Activated naive CD4-positive, alpha-beta T cell treated with anti-CD3 and anti-CD28 coated beads for 36 hours (primary cell): ENCODE measurements at places on chromosomes 6 and 20. TPM values are rescaled to one million over a fixed set of nuclear protein-coding genes. Genes with fewer than 3 reads are reported as not detected.

Gene BNIP5
- total RNA-seq, result not detected

DNA sequence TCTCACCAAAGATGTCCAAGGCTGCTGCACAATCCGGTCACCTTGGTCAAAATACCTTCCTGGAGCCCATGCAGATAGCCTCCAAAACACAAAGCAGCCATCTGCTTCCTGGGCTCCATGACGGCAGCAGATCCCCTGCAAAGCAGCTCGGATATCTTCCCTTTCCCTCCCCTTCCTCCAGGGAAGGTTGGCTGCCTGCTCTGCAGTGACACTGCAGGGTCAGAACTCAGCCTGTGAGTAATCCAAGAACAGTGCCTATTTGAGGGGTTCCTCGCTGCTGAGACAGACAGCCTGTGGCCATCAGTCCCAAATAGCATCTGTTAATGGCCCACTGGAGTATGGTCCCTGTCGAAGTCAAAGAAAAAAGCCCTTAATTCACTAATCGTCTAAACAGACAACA, 270.8 kb downstream of the PREX1 start:
- no peaks in the 10 kb centered on the region for H3K36me3 ChIP-seq
- no peak overlapping the region for H3K4me3 ChIP-seq
- H3K4me1 ChIP-seq, result no peaks in the 10 kb centered on the region
- no peak for DNase-seq

- no peaks in the 10 kb centered on the region for H3K4me1 ChIP-seq
- H3K36me3 ChIP-seq, result no peaks in the 10 kb centered on the region
- H3K27ac ChIP-seq, result no peak overlapping the region
- H3K4me3 ChIP-seq, result no peak overlapping the region
These were observed 93.4 kb upstream of the DEFB112 start for GRCh38 chr6:50143011-50143719.

- no peak overlapping the region for H3K27ac ChIP-seq
- H3K4me3 ChIP-seq, result no peak overlapping the region
- no peak for DNase-seq
- H3K4me1 ChIP-seq, result no peaks in the 10 kb centered on the region
- H3K27me3 ChIP-seq, result no peaks in the 10 kb centered on the region
- no peaks in the 10 kb centered on the region for H3K36me3 ChIP-seq
These were observed 35.1 kb downstream of the EYS start for GRCh38 chr6:65671922-65672321.

GRCh38 chr6:7006515-7007191, 101.1 kb upstream of the RREB1 start:
- H3K4me1 ChIP-seq, result peaks cover 8% of the 10 kb centered on the region
- H3K4me3 ChIP-seq, result no peak overlapping the region
- no peaks in the 10 kb centered on the region for H3K36me3 ChIP-seq
- DNase-seq, result no peak
- H3K27me3 ChIP-seq, result peaks cover 3% of the 10 kb centered on the region

- no peak overlapping the region for H3K4me3 ChIP-seq
- no peaks in the 10 kb centered on the region for H3K36me3 ChIP-seq
- DNase-seq, result peak; percentile 34
These were observed 44.3 kb downstream of the CTCFL start for GRCh38 chr20:57480444-57481160.

DNA sequence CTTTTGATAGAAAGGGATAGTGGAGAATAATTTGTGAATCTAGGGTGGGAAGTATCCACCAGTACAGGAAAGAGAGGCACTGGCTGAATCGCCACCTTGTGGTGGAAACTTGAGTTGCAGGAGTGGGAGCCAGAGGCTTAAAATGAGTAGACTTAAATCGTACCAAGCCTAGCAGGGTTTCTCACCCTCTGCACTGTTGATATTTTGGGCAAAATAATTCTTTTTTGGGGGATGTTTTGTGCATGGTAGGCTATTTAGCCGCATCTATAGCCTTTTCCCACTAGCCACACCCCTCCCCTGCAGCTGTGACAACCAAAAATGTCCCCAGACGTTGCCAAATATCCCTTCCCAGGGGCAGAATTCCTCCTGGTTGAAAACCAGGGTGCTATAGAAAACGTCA, 119.1 kb downstream of the DHX35 start:
- no peaks in the 10 kb centered on the region for H3K4me1 ChIP-seq
- no peaks in the 10 kb centered on the region for H3K36me3 ChIP-seq
- H3K4me3 ChIP-seq, result no peak overlapping the region
- peak; percentile 90 for DNase-seq
- H3K27me3 ChIP-seq, result peaks cover 18% of the 10 kb centered on the region

DNA sequence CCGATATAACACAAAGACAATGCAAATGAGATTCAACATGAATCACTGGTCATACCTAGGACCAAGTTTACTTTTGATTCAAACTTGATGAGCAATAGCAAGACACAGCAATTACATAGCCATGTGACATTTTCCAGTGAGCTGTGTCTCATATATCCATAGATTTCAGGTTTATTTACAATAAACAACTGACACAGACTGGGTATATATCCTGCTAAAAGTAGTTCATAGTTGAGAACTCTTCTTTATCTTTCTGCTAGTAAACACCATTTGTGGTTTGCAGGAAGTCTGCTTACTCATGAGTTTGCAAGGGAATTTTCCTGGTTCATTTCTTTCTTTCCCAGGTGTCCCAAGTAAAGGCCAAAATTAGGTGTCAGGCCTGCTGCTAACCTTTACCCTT, 343.4 kb downstream of the KIF16B start:
- H3K4me3 ChIP-seq, result no peak overlapping the region
- no peaks in the 10 kb centered on the region for H3K4me1 ChIP-seq
- no peak overlapping the region for H3K27ac ChIP-seq
- H3K36me3 ChIP-seq, result no peaks in the 10 kb centered on the region
- no peaks in the 10 kb centered on the region for H3K27me3 ChIP-seq

DNA sequence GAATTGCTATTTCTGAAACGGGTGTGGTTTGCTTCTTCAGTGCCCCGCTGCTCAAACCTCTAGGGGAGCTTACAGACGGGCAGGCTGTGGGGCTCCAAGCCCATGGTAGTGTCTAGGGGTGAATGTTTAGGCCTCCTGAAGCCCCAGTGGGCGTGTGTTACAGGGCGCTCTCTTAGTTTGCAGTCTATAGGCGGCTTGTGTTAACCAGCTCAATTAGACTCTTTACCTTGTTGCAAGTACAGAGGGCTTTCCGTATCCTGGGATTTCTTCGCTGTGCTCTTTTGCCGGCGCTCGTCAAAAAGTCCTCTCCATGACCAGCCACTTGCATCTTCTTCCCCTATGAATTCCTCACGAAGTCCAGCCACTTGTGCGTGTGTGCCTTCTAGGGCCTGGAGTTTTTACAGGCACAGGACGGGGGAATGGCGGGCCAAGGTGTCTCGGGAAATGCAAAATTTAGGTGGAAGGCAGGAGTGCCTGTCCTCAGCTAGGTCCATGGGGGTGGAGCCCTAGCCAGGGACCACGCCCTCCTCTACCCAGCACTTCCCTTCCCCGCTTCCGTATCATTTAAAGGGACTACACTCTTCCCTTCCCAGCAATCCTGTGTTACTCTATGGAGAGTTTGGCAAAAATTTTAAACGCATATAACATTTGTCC, 94.5 kb downstream of the HTR1B start:
- peaks cover 2% of the 10 kb centered on the region for H3K27me3 ChIP-seq
- no peak for DNase-seq
- H3K4me3 ChIP-seq, result no peak overlapping the region
- no peak overlapping the region for H3K27ac ChIP-seq
- no peaks in the 10 kb centered on the region for H3K4me1 ChIP-seq

Gene DCDC2
- not detected for total RNA-seq

Gene TSHZ2
- 34.1 TPM for total RNA-seq

DNA sequence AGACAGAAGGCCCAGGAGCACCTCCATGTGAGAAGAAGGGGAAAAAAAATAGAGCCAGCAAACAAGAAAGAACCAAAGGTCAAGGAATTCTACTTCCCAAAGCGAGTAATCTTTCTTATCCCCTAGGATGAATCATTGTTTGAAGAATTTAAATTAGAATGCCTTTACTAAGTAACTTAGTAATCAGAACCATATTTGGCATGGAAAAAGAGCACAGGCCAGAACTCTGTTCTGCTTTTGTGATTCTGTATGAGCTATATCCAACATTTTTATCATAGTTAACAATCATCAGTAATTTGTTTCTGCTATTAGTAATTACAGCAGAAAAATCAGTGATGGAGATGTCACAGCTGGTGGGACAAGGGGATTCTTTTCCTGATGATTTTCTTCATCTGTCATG, 228.8 kb upstream of the FAM83B start:
- H3K27ac ChIP-seq, result no peak overlapping the region
- no peaks in the 10 kb centered on the region for H3K36me3 ChIP-seq
- DNase-seq, result no peak

- peaks cover 7% of the 10 kb centered on the region for H3K4me1 ChIP-seq
- H3K27ac ChIP-seq, result no peak overlapping the region
- H3K36me3 ChIP-seq, result no peaks in the 10 kb centered on the region
- no peak for DNase-seq
These were observed 79.3 kb upstream of the SHLD1 start for GRCh38 chr20:5670874-5671273.

- H3K4me3 ChIP-seq, result no peak overlapping the region
- no peak for DNase-seq
- H3K4me1 ChIP-seq, result peaks cover 28% of the 10 kb centered on the region
- no peak overlapping the region for H3K27ac ChIP-seq
These were observed 21.8 kb upstream of the PRND start for GRCh38 chr20:4699957-4700356.

GRCh38 chr6:108275976-108276375, 15.1 kb upstream of the SNX3 start:
- no peaks in the 10 kb centered on the region for H3K36me3 ChIP-seq
- no peak overlapping the region for H3K4me3 ChIP-seq
- no peaks in the 10 kb centered on the region for H3K4me1 ChIP-seq
- H3K27me3 ChIP-seq, result no peaks in the 10 kb centered on the region
- H3K27ac ChIP-seq, result no peak overlapping the region

GRCh38 chr6:27761391-27761790, 150.8 kb downstream of the OR2B2 start:
- no peak for DNase-seq
- H3K36me3 ChIP-seq, result peaks cover 1% of the 10 kb centered on the region
- no peak overlapping the region for H3K4me3 ChIP-seq
- peaks cover 28% of the 10 kb centered on the region for H3K4me1 ChIP-seq
- no peaks in the 10 kb centered on the region for H3K27me3 ChIP-seq
- peak overlapping the region; percentile 21 for H3K27ac ChIP-seq
